ENCODE measurements at places on chromosomes 6 and 20.
A peak's percentile ranks its signal among the peaks of the same experiment; 100 is the strongest.

DNA sequence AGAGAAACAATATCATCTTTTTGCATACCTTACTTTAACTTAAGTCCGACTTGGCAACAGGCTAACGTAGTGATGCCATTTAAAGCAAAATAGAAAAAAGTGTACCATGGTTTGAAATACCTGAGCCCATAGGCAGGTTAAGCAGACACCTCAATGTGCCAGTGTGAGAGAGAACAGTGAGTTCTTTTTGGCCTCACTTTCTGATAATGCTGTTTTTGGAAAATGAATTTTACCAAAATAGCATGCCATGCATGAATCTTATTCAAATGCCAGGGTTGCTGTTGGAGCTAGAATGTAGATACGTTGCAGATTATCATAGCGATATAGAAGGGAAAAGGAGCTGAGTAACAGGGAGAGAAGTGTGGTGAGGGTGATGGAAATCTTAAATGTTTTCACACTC is 170.2 kb downstream of the OTOR start:
- no peak for DNase-seq

DNA sequence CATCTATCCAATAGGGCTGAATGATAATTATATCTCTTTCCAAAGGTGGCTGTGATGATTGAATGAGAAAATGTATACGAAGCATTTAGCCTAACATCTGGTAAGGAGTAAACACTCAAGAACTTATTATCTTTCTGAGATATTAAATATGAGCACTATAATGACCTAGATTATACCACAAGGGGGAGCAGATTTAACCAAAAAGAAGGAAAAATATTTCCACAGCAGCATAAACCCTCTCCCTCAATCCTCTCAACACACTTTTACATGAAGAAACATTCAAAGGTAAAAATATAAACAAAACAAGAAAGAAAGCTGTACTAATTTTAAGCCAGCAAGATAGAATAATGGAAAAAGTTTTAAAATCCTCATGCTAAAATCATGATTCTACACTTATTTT is 68.4 kb downstream of the SHPRH start:
- DNase-seq, result no peak

GRCh38 chr6:73314577-73315492 is 39.2 kb downstream of the DPPA5 start:
- DNase-seq, result no peak

DNA sequence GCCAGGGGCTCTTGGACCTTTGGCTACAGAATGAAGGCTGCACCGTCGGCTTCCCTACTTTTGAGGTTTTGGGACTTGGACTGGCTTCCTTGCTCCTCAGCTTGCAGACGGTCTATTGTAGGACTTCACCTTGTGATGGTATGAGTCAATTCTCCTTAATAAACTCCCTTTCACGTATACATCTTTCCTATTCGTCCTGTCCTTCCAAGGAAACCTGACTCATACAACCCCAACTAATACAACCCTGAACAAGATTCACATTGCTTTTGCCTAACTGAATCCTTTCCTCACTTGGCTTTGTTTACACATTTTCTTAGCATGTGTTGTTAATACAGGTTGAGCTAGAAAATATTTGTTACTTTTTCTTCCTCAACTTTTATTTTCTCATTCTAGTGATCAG is 21.9 kb downstream of the TBXT start:
- no peak for DNase-seq

GRCh38 chr6:166026586-166027126 is 141.0 kb downstream of the TBXT start:
- DNase-seq, result no peak

DNA sequence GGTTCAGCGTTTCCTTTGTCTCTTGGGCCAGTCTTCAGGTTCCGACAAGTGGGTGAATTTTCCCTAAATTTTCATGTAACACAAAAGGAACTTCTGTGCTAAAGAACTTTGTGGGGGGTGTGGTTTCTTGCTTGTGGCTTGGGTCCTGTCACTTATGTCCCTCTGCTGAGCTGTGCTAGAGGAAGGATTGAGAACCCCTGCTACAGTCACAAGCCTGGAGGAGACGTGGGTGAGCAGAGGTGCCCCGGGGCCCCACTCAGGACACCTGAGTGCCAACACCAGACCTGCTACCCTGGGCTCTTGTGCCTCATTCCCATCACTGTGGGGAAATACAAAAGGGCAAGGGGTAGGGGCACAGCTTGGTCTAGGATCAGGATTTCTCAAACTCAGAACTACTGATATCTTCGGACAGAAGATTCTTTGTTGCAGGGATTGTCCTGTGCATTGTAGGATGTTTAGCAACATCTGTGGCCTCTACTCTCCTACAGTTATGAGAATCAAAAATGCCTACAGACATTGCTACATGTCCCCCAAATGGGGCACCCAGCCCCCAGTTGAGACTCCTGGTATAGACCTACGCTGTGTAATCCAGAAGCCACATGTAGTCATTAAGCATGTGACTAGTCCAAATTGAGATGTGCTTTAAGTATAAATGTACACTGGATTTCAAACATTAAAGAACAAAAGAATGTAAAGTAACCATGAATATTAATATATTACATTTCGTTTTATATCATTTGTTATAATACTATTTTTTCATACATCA is 128.7 kb downstream of the LY86 start:
- DNase-seq, result no peak

DNA sequence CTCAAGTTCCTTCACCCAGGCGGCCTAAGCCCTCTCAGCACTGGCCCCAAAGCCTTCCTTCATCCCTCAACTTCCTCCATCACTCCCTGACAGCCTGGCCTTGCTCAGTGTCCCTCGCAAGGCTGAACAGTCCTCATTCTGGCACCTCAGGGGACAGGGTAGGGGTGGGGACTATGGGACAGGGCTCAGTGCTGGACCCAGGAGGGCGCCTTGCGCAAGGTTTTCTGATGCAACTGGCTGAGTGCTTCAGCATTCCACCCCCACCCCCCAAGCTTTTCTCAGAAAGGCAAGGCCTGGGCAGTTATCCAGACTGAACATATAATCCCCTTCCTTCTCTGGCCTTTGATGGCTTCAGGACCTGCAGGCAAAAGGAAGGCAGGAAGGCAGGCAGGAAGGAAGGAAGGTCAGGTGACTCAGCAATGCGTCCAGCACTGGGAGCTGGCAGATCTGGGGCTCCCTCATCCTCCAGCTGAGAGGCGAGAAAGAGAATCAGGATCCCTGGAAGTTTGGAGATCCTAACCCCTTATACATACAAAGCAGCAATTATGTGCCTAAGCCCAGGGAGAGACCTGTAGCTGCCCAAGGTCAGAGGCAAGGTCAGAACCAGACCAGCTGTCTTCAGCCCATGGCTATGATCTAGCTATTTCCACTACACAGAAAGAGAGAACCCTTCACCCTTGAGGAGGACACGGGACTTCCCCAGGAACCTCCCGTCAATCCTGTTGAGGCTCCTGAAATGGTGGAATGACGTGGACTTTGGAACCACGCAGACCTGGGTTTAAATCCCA is 8.6 kb upstream of the TRIB3 start:
- DNase-seq, result peak; percentile 88

DNA sequence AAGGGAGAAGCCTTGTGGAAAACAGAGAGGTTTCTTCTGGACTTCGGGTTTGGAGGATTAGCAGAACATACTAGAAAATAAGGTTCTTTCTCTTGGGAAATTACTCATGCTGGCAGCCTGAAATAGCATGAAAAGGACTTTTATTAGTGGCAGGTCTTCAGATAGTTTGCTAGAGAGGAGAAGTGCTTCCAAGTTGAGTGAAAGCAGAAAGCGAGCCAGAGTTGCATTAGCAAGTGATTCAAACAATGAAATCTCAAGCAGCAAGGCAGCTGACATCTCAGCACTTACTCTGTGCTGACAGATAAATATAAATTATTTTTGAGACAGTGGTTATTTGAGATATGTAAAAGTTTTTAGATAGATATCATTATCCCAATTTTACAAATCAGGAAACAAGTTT is 91.9 kb downstream of the PLCB4 start:
- DNase-seq, result no peak
